NCI-H2081 treated with DMSO at 0.1 percent for 48 hours (cell line): ENCODE measurements at places on chromosomes 16 and 17.

DNA sequence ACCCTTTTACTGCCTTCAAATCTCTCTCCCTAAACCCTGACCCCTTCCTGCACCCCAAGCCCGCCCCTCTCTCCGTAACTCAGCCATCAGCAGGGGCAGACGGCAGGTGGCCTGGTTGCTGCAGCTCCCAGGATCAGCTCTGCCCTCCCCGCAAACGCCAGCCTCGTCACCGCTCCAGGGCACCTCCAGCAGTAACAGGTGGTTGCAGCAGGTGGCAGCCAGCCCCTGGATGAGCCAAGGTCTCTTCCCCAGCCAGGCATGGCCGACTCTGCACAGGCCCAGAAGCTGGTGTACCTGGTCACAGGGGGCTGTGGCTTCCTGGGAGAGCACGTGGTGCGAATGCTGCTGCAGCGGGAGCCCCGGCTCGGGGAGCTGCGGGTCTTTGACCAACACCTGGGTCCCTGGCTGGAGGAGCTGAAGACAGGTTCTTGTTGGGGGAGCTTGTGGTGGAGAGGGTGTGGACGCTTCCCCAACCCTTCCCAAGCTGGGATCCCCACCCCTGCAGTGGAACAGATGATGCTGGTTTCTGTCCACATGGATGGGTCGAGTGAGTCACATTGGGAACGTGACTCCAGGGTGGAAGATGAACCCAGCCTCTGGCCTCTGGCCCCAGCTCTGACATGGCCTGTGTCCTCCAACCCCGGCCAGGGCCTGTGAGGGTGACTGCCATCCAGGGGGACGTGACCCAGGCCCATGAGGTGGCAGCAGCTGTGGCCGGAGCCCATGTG is 558 bp downstream of the HSD3B7 start:
- no peak for DNase-seq

DNA sequence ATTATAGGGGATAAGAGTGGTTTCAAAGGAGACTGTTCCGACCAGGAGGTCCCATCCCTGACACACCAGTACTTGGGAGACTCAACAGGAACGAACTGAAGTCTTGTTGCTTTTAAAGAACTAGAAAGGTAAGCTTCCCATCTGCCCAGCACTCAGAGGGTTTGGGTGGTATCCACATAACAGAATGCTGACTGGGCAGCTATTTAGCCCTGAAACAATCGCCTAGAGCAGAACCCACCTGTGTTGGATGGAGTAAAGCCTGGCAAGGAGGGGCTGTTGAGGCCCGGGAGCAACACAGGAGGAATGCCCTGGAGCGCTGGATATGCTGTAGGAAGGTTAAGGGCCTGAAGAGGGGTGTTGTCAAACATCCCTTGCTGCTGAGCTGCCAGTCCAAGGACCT is 254.9 kb downstream of the ZFHX3 start:
- DNase-seq, result no peak

GRCh38 chr17:17884391-17885357 is 47.9 kb upstream of the SREBF1 start:
- no peak for DNase-seq

DNA sequence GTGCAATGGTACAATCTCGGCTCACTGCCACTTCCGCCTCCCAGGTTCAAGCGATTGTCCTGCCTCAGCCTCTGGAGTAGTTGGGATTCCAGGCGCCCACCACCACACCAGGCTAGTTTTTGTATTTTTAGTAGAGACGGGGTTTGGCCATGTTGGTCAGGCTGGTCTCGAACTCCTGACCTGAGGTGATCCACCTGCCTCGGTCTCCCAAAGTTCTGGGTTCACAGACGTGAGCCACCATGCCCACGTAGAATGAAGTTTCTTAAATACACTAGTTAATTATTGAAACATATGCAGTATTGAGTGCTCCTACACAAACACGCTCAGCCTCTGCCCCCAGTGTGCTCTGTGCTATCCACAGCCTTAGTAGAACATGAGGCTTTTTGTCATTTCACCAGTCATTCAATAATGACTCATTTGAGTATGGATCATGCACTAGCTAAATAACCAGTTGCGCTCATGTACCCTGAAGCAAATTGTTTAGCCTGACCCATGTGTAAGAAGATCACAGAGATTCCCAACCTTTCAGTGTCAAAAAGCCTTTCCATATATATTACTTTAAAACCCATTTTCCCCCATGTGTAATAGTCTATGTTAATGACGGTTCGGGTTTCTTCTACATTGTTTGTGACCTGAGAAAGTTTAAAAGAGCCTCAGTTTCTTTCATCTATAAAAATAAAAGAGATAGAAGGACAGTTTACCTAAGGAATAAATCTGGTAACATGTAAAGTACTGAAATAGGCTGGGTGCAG is 49.7 kb downstream of the TUBD1 start:
- DNase-seq, result no peak

GRCh38 chr16:27684047-27684446 is 134.1 kb downstream of the KATNIP start:
- DNase-seq, result no peak

DNA sequence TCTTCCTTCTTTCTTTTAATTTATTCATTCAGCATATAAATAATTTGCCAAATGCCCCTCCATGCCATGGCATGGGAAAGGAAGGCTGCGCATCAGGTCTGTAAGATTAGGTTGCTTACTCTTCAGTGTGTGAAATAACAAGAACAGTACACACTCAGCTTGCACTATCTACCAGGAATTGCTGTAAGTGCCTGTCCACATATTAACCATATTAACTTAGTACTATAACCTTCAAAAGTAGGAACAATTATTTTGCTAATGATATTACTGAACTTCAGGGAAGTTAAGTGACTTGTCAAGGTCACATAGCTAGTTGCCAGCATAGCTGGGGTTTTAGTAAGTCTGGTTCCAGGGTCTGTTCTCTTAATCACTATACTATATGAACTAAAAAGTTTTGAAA is 89.2 kb upstream of the PMFBP1 start:
- no peak for DNase-seq

GRCh38 chr16:5321930-5322329 is 224.3 kb upstream of the EEF2KMT start:
- DNase-seq, result no peak

- DNase-seq, result no peak
Observed at GRCh38 chr16:66275775-66276428, 90.6 kb upstream of the CDH5 start.

GRCh38 chr16:79838496-79839259 is 238.1 kb upstream of the MAF start:
- no peak for DNase-seq

DNA sequence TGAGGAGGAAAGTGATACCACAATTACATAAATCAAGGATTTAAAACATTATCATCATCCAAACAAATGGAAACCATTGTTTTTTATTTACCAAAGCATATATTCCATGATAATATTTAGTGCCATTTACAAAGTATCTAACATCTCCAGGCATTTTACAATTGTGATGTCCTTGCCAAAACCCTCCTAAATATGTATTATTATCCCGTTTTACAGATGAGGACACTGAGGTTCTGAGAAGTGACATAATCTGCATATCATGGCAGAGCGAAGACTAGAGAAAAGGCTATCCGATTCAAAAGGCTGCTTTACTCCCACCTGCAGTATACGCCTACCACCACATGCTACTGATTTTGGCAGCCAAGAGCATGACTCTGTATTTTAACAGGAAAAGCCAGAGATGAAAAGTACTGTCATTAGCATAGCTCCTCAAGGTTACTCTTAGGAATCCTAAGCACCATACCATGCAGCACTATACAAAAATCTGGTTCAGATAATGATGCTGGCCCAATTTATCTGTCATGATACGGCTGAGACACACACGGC is 301.4 kb downstream of the CA10 start:
- DNase-seq, result no peak

DNA sequence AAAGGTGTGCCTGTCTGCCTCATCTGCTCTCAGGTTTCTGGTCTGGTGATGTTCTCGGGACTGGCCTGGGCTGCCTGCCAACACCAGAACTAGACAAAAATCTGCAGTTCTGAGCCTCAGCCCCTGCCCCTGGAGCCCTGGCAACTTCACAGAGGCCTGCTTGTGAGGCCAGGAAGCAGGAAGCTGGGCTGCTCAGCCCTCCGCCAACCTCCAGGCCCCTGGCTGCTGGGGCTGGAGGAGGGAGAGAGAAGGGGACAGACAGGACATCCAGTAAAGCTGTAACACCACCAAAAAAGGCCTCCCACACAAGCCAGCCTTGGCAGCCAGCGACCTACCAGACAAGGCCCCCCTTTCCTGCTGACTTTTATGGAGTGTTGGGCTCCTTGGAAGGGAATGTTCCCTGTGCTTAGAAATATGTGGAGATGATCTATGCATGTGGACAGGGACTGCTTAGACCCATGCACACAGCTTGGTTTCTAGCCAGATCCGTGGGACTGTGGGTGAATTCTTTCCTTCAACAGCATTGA is 157.6 kb downstream of the XYLT1 start:
- no peak for DNase-seq

DNA sequence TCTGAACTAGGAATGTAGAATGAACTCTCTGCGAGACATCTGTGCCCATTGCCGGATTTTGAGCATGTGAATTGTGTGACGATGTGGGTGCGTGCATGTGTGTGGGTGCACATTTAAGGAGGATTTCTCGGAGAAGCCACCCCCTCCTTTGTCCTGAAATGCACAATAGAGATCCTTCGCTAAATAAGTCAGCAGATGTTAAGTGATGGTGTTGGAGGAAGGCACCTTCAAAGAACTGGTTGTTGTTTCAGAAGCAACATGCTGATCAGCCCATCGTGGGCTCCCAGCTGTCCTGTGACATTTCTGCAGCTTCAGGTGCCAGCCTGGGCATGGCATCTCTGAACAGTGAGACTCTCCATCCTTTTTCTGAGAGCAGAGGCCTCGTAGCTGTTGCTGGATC is 194.9 kb downstream of the MSI2 start:
- DNase-seq, result no peak

- no peak for DNase-seq
Observed at GRCh38 chr16:72836181-72836580, 211.7 kb downstream of the ZFHX3 start.

- no peak for DNase-seq
Observed at GRCh38 chr16:57770361-57770760, 31.9 kb downstream of the KIFC3 start.

- no peak for DNase-seq
Observed at GRCh38 chr17:67431249-67432015, 54.4 kb downstream of the PITPNC1 start.
